ENCODE measurements at places on chromosomes 6 and 20.

DNA sequence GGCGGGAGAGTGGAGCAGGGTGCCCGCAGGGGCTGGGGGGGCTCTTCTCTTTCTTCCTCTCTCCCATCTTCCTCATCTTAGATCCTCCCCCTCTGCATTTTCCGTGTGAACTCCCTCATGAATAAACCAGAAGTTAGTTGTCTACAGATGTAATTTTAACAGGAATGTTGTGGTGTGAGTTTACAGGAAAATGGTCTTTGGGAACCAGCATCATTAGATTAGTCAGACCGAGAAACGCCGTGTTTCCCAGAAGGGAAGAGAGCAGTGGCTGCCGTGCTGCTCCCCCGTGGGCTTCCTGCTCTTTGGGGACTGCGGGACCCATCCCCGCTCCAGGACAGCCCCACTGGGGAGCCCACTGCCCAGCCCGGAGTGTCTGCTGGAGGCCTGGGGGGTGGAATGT lies 3.4 kb downstream of the MYT1 start:
- no peak for DNase-seq

DNA sequence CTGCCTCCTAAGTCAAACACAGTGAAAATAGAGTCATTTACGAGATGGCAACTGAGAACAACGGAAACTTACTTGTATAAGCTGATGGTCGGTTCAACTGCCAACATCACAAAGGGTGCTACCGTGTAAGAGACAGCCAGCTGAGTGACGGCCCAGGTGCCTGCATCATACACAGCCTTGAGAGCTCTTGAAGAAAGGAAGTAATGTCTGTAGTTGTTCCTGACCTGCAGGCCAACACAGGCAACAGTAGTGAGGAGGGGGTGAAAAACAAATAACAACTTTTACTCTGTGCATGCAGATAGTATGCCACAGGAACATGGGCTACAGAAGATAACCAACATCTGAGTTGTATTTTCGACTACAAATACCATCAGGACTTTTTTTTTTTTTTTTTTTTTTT lies 102.7 kb downstream of the MBOAT1 start:
- no peak for DNase-seq

- DNase-seq, result no peak
Measured at GRCh38 chr6:92577077-92577719, 842.2 kb downstream of the EPHA7 start.

DNA sequence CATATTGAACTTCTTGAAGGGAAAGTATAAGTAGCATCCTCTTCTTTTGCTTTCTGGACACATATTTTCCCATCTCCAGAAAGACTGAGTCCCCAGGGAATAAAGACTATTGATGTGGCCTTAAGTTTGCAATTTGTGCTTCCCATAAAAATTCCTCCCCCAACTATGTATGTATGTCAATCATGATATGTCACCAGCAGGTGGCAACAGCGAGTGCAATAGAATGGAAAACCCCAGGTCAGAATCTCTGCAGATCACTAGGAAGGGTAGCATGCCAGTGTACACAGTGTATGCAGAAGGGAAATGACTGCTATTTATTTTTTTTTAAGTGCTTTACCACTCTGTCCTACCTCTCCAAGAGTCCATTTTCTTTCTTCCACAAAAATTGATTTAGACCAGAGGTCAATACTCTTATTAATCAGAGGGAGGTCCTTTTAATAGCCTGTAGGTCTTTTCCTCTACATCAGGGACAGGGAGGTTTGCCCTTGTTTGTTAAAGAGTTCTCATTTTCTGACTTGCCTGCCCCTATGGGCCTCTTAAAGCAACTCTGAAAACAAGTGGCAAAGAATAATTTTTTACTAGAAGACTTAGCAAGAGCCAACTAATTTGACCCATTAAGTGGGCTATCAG lies 61.4 kb downstream of the BMP2 start:
- DNase-seq, result peak; percentile 66

- DNase-seq, result no peak
Measured at GRCh38 chr6:78436335-78436734, 431.0 kb upstream of the IRAK1BP1 start.

- DNase-seq, result no peak
Measured at GRCh38 chr6:6516666-6517458, 71.7 kb upstream of the LY86 start.

- no peak for DNase-seq
Measured at GRCh38 chr20:51678026-51678697, 90.0 kb downstream of the ATP9A start.

DNA sequence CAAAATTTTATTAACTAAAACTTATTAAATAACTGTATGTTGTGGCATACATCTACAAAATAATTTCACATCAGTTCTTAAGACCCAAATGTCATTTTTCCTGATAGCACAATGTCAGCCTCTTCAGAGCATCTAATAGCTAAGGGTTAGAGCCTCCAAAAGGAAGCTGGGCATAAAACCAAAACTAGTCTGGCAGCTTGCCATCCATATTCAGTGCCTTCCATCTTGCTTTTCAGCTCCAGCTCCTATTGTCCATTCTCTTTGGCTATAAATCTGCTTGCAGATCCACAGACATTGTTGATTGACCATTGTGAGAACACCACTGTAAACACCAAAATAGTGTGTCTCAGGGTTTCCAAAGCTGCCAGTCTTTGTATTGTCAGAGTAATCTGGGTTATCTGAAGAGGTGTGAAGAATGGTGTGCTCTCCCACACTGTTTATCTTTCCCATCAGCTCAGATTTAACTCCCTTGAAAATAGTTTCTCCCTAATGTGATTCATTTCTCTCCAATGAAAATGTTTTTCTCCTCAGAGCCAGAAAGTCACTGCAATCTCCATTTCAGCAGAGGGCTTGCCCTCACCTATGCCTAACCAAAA lies 154.8 kb upstream of the KCNQ5 start:
- DNase-seq, result no peak

DNA sequence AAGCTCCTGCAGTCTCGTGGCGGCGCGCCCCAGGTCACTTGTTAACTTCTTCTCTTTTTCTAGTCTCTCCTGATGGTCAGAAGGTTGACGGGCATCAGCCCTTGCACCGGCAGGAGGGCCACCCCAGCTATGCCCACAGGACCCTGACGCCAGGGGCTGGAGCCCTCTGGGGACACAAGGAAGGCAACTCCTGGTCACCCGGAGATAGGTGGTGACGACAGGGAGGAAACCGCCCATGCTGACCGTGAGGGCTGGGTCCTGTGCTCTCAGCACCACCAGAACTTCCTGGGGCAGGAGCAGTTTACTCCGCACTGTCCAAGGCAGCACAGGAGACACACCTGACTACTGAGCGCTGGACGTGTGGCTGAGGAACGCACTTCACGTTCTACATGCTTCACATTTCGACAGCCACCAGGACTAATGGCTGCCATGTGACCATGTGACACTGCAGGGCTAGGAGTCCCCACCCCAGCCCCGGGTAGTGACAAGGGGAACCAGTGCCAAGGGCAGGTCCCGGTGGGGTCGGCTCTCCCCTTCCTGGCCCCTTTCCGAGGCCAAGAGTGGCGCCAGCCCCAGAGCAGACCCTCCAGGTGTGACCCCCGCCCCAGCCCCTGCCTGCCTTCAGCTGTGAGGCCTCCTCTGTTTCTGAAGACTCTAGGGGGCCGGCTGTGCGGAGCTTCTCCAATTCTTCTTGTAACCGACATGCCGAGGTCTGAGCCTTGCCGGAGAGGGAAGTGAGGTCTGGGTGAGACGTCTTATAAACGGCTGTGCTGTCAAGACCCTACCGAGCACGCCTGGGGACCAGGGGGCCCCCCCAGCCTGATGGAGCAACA lies 45.2 kb downstream of the DSTN start:
- no peak for DNase-seq

- DNase-seq, result no peak
Measured at GRCh38 chr6:54810147-54810546, 36.4 kb upstream of the FAM83B start.

DNA sequence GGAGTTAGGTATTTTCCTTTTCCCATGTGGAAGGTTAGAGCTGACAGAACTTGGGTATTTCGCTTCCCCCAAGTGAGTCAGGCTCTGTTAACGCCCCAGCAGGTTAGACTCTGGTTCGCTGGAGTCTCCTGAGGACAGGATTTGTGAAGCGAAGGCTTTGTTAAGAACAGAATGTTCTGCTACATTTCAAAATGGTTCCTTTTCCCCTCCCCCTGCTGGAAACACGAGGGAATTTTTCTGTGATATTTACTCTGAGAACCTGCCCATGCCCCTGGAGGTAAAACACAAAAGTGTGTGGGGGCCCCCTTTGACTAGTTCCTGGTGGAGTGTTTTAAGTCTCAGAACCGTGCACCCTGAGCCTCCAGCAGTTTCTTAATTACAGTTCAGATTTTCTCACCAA lies 731.4 kb upstream of the CITED2 start:
- DNase-seq, result peak; percentile 26

DNA sequence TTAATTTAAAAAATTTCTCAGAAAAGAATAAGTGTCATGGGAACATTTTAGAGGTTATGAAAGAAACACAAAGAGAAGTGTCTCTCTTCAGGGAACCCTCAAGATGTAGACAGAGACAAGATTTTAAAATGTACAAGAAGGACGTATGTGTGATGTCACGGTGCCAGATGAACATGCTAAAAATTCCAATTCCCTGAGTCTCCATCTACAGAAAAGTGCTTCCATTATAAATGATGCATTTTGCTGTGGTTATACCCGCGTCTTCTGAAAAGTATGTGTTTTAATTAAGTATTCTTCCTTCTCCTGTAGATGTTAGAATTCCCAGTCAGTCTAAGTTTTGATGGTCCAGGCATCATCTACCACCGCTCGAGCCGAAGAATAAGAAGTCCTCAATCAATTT lies 489.1 kb downstream of the PREX1 start:
- no peak for DNase-seq

DNA sequence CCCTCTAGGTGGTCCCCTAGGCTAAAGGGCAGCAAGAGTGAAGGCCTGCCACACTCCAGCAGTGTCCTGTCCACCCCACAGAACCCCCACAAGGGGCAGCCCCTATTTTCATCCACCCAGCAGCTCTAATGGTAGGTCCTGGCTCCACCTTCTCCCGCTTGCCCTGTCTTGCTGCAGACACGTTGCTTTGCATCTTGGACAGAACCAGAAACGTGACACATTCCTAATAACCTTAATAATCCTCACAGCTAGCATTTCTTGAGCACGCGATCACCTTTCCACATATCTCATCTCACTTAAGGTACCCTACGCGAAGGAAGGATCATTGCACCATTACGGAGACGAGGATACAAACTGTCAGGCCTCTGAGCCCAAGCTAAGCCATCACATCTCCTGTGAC lies 11.7 kb upstream of the SLC22A23 start:
- DNase-seq, result no peak

DNA sequence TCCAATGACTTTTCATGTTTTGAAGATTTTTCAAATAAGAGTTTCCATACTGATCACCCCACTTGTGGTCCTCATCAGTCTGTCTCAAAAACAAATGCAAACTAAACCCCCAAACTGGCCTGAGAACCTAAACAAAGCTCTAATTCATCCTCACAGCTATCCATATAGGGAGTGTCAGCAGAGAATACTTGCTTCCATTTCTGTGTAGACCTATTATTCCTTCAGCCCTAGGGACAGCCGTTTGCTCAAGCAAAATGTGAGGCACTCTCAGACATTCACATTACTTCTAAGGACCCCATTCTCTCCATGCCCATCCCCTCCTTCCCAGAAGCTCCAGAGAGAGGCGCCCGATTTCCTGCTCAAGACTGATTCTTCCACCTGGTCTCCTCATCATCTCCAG lies 24.6 kb downstream of the DNAAF9 start:
- no peak for DNase-seq

DNA sequence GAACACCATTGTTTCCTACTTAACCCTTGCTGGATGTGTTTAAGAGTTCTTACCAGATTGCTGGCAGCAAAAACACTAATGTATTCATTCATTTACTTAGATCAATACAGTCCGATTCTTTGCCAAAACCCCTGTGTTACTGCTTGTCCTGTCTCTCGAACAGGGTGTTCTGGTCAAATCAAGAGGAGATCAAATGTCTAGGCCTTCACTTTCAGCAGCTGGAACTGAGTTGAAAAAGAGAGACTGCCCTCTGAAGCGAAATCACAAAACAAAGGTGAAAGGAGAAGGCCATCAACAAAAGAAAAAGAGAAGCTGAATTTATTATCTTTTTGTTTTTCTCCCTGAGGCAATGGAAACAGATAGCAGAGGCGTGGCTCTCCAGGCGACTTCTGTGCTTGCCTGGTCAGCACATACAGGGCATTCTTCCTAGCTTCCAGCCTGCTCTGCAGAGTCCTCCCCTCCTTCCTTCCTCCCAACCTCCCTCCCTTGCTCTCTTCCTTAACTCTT lies 44.1 kb upstream of the GCM1 start:
- DNase-seq, result no peak

- no peak for DNase-seq
Measured at GRCh38 chr6:150567823-150568383, 31.8 kb upstream of the PLEKHG1 start.

GRCh38 chr6:44024574-44025219 lies 102.6 kb downstream of the MRPL14 start:
- DNase-seq, result no peak

GRCh38 chr6:41901882-41902519 lies 6.8 kb upstream of the USP49 start:
- DNase-seq, result peak; percentile 10

- no peak for DNase-seq
Measured at GRCh38 chr20:61882716-61883615, 182.7 kb downstream of the TAF4 start.

DNA sequence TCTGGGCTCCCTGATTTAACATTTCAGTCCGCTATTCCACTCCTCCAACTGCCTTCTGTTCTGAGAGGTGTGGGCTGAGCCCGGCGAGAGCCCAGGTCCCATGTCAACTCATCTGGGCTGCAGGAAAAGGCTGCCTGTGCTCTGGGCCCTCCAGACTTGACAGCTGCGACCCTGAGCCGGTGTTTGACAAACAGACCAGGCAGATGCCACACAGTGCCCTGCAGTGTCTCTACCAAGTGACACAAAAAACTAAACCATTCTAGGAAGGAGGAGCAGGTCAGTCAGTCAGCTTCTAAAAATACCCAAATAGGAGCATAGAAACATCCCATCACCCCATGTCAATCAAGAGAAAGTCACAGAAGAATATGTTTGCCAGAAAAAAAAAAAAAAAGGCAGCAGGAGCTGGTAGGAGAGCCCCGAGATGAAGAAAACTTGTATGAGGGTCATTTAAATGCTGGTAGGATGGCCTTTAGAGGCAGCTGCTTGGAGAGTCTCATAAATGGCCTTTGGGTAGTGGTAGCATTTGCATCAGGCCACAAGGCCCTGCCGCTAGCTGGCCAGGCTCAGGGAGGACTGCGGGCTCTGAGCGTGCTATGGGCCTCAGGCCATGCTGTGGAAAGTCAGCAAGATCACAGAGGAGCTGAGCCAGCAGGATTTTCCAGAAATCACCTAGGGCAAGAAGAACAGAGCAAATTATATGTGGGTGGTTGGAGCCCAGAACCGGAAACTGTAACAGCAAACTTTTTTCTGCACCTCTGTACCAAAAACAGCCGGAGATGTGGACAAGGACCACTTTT lies 36.6 kb upstream of the GFOD1 start:
- DNase-seq, result no peak

GRCh38 chr20:44762466-44763140 lies 16.9 kb downstream of the KCNK15 start:
- DNase-seq, result no peak

GRCh38 chr6:27838058-27838944 lies 73.9 kb downstream of the OR2B2 start:
- DNase-seq, result peak; percentile 74

Measured in tibial nerve (tissue), 4 donors.